ENCODE measurements at places on chromosomes 7 and 10.
A peak's percentile ranks its signal among the peaks of the same experiment; 100 is the strongest.

DNA sequence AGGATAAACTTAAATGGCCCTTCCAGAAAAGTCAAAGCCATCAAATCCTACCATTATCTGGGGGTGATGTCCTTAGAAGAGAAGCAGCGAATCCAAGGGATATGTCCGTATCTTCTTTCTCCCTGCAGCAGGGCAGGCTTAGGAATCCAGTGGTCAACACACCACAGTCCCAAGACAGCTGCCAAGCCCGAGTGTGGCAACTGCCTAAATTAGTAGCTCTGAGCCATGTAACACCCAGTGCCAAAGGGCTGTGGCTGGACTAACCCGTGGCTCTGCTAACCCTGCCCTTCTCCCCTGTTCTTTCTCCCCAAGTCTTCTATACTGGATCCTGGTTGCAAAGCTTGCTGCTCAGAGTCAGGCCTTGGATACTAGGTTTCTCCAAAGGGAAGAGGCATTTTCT lies 74.8 kb downstream of the CDK1 start:
- DNase-seq: no peak

DNA sequence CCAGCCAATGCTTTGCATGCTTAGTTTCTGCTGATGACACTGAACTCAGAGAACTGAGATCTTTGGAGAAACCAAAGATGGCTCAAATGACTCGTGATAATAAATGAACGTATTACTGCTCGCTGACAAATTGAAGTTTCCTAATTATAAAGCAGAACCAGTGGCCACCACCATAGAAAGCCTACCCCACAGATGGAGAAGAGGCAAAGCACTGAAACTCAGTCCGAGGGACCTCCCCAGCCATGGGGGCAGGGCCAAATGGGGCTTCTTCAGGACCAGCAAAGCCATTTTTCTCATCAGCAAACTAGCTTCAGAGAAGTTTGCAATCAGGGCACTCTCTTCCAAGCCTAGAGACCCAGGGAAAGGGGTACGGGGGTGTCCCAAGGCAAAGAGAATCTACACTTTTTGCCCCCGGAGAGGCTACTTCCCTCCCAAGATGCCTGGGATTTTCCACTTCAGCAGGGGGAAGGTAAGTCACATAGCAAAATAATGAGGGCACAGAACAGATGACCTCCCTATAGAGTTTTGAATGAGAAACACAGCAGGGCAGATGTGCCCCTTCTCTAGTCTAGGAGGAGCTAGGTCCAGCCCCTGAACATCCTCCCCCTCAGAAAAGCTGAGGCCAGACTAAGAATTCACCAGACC lies 4.3 kb upstream of the IL6 start:
- no peak for DNase-seq

DNA sequence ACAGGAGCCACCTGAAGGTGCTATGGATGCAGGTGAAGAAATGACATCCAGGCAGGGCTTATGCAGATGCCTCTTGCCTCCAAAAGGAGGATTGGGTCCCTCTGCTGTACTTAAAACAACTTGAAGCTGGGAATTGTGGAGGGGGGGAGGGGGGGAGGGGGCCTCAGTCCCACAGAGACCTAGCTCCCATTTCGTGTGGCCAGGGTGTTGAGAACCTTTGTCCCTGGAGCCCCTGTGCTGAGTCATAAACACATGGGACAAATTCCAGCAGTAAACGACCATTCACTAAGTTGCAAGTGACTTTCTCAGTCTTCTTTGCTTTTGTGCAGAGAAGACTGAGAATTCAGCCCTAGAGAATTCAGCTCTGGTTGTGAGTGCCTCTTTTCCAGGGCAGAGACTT lies 96.5 kb upstream of the PODXL start:
- DNase-seq: no peak

GRCh38 chr10:30839652-30840051 lies 192.0 kb downstream of the ZNF438 start:
- no peak for DNase-seq

DNA sequence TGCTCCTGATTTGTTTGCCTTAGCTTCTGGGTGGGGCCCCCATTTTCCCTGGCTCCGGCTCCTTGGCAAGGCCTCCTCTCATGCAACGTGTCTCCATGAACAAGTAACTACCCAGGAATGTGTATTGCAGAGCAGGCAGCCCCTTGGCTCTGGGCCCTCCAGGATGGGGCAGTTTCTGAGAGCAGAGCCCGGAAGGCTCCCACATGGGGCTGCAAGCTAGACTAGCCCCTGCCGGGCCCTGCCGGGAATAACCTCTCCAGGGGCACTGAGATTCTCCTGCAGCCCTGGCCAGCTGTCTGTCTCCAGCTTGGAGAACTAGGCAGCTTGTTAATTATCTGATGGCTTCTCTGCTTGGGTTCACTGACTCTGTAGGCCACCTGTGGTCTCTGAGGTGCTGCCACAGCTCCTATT lies 184.0 kb upstream of the INHBA start:
- peak; percentile 55 for DNase-seq

All from kidney (tissue), 22 donors.